ENCODE measurements at places on chromosomes 12 and 14.

DNA sequence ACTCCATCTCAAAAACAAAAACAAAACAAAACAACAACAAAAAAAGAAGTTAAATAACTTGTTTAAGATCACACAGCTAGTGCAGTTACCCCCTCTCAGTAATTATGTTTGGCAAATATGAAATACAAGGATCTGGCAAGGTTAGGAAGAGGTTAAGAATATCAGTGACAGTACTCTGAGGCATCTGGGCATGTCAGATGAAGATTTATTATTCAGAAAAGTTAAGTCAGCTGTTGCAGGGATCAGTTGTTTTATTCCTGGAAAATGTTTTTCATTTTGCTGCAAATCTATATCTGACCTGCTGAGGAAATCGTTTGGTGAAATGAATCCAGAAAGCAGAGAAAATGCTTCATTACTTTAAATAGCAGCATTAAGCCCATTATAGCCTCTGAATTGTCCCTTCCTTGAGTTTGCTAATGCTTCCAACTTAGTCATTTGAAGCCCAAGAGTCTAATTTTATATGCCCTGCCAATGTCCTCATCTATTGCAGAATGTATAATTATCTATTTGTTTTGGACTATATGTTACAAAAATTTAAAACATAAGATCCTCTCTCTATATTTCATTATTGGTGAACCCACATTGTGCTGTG is 8.1 kb downstream of the GPX2 start:
- DNase-seq, result no peak

DNA sequence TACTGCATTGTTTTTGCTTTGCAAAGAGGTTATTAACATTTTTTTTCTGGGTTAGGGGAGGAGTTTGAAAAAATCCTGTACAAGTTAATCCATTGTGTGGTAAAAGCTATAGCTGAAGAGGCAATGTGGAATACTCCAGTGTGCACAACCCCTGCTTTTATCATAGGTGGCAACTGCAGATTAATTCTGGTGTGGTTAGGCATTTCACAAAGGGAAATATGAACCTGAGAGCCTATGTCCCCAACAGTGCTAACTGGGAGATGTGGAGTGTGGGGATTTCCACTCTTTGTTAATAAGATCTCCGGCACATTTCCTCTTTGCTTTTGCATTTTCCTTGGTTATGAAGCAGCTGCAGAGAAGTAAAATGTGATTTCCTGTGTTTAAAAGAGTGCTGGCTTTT is 33.6 kb downstream of the PRORP start:
- no peak for DNase-seq

DNA sequence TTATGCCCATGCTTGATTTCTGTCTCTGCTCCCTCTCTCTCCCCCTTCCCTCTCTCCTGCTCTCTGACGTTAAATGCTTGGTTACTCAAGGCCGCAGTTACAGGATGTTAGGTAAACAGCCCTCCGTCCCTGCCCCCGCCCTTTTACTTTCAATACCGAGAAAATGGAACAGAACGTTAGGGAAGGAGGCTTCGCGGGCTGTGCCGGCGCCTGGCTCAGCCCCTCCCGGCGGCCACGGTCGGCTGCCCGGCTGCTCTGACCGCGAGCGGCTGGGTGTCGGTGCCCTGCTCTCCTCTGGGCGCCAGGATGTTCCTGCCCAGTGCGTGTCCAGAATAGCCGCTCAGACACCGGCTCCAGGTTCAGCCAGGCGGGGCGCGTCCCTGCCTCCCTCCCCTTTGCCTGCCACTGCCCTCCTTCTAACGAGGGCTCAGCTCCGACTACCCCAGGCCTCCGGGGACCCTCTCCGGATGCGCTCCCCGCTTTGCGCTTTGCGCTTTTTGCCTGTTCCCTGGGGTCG is 166.1 kb downstream of the ADCK1 start:
- no peak for DNase-seq

DNA sequence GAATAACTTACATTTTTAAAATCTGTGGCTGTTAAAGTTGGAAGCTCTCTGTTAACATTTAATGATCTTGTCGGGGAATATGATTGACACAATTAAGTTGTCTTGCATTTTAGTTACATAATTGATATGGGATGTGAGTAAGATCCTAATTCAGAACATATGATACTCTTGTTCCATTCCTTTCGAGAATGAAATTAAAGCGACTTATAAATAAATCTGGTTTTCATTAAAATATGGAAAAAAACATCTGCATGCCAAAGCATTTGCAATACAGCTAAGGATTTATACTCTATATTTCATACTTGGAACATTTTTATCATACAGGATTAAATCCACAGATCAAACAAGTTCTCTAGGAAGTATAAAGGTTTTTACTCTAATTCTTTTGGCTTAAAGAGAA is 52.0 kb downstream of the SLC38A6 start:
- DNase-seq, result no peak

GRCh38 chr12:46472893-46473633 is 100.5 kb upstream of the SLC38A2 start:
- no peak for DNase-seq

DNA sequence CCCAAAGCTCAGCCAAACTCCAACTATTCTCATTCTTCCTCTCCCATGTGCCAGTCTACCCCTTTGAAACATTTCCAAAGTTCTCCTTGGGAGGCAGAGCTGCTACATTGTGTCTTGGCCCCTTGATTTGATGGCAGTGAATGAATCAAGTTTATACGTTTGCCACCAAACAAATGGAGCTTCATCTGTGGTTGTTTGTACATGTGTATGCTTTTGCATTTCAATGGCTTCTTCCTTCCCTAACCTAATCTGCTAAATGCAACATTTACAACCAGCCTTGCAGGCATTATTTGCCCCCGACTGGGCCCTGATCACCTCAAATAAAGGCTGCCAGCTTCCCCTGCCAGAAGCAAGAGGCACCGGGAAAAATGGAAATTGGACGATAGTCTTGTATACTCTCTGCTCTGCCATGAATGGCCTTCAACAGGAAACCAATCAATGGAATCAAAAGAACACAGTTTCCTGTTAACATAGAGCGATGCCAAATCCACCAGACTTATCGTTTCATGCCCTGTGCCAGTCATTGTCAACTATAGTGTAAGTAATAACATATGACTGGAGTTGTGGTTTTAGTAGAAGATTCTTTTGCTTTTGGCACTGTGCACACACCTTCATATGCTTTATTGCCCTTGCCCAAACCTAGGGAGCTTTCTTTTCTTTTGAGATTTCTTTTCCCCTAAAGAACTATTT is 97.8 kb downstream of the TMEM30B start:
- no peak for DNase-seq

GRCh38 chr14:65010211-65010931 is 23.7 kb downstream of the FNTB start:
- no peak for DNase-seq

- no peak for DNase-seq
Measured at GRCh38 chr12:59068436-59068835, 148.1 kb upstream of the LRIG3 start.

DNA sequence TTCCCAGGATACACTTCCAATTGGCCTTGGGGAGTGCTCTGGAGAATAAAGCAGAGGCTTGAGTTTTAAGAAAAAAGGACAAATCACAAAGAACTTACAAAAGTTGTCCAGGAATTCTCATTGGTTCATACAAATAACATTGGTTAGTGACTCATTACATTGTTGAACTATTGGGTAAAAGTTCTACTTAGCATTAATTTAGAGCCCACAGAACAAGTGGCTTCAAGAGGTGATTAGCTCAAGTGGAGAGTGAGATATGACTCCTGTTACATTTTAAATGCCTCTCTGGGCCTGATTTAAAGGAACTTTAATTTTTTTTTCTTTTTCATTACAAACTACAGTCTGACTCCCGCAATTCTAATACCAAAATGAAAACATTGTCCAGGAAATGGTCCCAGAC is 72.9 kb downstream of the ASCL4 start:
- no peak for DNase-seq

DNA sequence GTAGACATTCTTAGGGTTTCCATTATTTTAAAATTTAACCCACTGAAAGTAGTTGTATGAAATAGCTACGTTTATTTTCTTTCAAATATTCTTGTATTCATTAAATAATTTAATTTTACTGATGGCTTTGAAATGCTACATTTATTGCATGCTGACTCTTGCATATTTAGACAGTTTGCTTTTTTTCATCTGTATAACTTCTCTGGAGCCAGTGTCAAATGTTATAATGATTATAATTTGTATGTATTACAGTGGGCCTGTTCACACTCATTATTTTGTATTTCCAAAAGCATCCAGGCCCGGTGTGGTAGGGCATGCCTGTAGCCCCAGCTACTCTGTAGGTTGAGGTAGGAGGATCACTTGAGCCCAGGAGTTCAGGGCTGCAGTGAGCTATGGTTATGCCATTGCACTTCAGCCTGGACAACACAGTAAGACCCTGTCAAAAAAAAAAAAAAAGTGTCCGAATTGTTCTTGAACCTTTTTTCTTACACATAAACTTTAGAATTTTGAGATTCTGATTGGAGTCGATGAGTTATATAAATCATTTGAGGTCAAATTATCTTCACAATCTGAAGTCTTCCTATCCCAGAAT is 905 bp downstream of the ZNF84 start:
- DNase-seq, result no peak

GRCh38 chr14:24327303-24327702 is 7.6 kb downstream of the ADCY4 start:
- DNase-seq, result no peak

DNA sequence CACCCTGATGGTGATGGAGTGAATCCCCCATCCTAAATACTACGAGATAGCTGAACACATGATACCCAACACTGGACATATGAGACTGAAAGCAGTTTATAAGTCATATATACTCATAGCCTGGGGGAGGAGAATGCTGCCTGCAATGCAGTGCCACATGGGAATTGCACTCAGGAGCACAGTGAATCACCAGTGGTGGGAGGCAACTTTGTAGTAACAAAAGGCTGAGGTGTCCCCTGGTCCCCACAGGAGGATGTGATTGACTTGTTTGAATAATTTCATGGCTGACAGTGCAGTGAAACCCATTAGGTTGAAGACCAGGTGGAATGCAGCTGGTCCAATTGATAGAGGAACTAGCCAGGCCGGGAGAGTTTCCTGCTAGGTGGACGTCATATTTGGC is 20.2 kb downstream of the CCDC38 start:
- no peak for DNase-seq

DNA sequence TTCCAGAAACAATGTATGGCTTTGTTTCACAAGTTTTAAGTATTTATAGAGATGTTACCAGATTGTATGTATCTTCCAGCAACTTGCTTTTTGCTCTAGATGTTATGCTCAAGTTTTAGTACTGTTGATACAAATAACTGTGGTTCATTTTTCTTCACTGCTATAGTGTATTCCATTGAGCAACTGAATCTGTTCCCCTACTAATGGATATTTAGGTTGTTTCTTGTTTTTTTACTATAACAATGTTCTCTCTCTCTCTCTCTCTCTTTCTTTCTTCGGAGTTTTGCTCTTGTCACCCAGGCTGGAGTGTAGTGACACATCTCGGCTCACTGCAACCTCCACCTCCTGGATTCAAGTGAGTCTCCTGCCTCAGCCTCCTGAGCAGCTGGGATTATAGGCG is 16.6 kb downstream of the HCAR2 start:
- DNase-seq, result no peak

DNA sequence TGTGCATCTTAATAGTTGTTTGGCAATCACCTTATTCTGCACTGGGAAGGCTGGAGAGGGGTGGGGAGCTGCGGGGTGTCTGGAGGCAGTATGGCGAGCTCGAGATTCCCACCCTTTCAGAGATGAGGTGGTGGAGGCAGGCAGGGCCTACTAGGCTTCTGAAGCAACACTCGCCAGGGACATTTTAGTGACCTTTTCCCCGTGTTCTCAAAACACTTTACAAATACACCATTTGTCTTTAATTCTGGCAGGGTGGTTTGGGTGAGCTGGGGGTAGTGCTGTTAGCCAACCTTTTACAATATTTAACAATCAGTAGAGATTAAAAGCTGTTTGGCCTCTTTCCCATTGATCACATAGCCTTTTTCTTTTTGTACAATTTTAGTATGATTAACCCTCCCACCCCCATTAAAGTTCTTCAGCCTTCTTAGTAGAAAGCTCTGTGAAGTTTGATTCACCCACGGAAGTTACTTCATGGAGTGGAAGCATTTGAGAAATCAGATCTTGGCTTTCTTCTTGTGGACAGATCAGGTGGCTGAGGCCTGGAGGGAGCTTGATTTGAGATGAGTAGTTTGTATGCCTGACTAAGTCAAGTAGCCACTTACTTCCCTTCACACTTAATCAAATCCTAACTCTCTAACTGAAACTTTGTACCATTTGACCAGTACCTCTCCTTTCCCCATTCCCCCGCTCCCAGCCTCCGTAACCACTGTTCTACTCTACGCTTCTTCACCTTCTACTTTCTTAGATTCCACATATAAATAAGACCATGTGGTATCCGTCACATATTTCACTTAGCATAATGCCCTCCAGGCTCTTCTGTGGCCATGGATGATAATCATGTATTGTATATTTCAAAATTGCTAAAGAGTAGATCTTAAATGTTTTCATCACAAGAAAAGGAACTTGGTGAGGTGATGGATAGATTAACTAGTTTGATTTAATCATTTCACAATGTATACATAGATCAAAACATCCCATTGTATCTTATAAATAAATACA is 41.0 kb downstream of the TRAF3 start:
- no peak for DNase-seq

- no peak for DNase-seq
Measured at GRCh38 chr12:67690656-67691055, 42.1 kb downstream of the DYRK2 start.

All from T-helper 22 cell (primary cell).